Fibroblast of skin of right biceps (primary cell): ENCODE measurements at places on chromosomes 13 and 19.

- DNase-seq: no peak
Observed at GRCh38 chr13:71323266-71323665, 543.7 kb downstream of the DACH1 start.

DNA sequence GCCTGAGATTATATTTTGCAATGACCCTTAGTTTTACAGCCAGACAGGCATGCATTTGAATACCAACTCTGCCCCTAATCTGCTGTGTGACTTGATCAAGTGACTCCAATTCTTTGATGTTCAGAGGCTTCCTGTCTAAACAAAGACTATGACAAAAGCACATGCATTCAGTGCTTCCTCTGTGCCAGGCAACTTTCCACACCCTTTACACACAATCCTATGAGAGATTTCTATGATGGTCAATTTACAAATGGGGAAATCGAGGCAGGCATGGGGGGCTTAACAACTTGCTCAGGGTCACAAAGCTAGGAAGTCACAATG, 3.7 kb upstream of the LYPD3 start:
- no peak for DNase-seq

- no peak for DNase-seq
Observed at GRCh38 chr13:100826441-100826840, 151.8 kb upstream of the TMTC4 start.

GRCh38 chr13:42847891-42848663, 66.7 kb downstream of the FAM216B start:
- peak; percentile 98 for DNase-seq

DNA sequence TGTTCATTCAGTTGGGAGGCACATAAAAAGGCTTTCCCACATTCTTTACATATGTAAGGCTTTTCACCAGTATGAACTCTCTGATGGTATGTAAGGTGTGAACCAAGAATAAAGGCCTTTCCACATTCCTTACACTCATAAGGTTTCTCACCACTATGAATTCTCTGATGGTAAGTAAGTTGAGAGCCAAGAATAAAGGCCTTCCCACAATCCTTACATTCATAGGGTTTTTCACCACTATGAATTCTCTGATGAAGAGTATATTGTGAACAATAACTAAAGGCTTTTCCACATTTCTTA, 29.3 kb downstream of the ZNF571 start:
- DNase-seq: no peak

GRCh38 chr13:50323440-50324065, 308.3 kb downstream of the KCNRG start:
- peak; percentile 96 for DNase-seq

- DNase-seq: no peak
Observed at GRCh38 chr13:106744516-106744915, 176.6 kb upstream of the ARGLU1 start.

GRCh38 chr13:39324806-39325311, 278.1 kb downstream of the LHFPL6 start:
- DNase-seq: no peak

DNA sequence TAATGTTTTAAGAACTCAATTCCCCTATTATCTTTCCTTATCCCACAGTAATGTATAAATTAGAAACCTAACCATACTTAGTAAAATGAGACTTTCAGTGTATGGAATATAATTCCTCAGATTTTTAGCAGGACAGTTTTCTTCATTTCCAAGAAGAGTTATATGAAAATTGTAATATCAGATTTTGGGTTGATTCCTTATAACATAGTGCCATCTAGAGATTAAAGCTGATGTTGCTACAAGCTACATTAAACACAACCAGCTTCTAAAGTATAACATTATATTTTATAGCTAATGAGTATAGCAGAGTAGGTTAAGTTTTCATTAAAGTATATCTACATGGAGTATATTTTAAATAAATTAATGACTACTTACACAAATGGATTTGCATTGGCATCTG, 99.7 kb upstream of the MIR17HG start:
- DNase-seq: no peak

- no peak for DNase-seq
Observed at GRCh38 chr19:28586474-28586873, 626.5 kb downstream of the UQCRFS1 start.

DNA sequence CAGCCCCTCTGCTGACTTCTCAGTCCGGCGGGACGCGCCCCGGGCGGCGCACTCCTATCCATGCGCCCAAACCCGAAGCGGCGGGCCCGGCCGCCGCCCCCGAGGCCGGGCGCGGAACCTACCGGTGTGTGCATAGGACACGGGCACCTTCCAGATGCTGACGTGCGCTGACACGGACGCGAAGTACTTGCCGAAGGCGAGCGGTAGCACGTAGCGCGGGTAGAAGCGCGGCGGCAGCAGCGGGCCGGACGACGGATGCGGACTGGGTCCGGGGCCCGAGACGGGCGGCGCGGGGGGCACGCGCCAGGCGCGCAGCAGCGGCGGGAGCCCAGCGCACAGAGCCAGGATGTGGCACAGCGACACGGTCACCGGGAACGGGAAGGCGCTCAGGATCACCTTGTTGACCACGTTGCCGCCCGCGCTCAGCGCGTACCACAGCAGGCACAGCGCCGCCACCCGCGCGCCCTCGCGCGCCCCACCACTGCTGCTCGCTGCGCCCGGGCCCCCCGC, 338 bp downstream of the SLC35E1 start:
- no peak for DNase-seq

GRCh38 chr13:45751885-45752284, 49.8 kb downstream of the CBY2 start:
- DNase-seq: no peak

DNA sequence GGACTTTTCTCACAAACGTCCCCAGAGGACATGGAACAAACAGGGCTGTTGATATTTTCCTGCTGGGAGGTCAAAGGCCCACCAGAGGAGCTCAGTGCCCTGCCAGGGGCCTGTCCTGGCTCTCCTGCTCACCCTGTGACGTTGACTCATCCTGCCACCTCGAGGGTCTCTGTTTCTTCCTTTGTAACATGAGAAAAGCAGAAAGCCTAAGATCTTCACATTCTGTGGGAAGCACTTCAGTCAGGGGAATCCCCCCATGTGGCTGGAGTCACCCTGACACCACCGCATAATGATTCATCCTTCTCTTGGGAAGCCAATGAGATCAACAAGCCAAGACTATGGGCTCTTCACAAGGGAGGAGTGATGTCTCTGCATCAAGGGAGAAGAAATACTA, 147.9 kb downstream of the KATNAL1 start:
- DNase-seq: peak; percentile 87

GRCh38 chr13:73096173-73096572, 37.4 kb downstream of the KLF5 start:
- peak; percentile 61 for DNase-seq

GRCh38 chr19:11475861-11476260, 5.0 kb downstream of the ELAVL3 start:
- DNase-seq: no peak

DNA sequence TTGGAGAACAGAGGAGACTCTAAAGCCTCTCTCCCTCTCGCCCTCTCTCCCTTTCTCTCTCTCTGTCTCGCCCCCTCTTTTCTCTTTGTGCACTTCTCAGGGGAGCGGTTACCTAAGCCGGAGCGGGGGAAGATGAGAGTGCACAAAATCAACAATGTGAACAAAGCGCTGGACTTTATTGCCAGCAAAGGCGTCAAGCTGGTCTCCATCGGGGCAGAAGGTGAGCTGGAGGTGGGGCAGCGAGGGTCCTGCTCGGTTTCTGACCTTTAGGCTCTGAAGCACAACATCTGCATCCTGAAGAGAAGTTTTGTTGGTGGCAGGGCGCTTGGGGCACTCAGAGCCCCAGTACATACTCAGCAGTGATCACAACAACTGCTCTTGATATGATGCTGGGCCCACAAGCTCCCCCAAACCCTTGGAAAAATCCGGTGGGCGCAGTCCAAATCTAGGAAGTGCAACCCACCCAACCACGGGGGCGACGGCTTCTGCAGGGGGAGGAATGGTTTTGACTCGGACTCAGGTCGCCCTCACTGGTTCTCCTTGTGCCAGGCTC, 43.3 kb downstream of the CAPN12 start:
- DNase-seq: no peak

DNA sequence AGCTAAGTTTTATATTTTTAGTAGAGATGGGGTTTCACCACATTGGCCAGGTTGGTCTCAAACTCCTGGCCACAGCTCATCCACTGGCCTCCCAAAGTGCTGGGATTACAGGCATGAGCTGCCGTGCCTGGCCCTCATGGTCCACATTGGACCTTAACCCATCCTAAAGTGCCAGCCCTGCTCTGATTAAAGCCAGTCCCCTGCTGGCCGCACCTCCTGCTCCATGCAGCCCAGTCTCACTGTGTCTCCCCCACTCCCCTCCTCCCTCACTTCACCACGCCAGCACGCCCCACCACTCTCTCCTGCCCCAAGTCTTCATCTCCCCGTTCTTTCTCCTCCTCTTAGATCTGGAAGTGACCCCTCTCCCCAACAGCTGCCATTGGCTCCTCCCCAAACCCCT, 16.7 kb upstream of the SDHAF1 start:
- no peak for DNase-seq

- DNase-seq: no peak
Observed at GRCh38 chr13:101767131-101767530, 314.7 kb downstream of the ITGBL1 start.

GRCh38 chr13:33326246-33326645, 40.7 kb upstream of the STARD13 start:
- no peak for DNase-seq

GRCh38 chr13:112616586-112617362, 28.8 kb upstream of the TUBGCP3 start:
- DNase-seq: peak; percentile 33

- DNase-seq: no peak
Observed at GRCh38 chr19:1632462-1633268, 19.8 kb downstream of the TCF3 start.

DNA sequence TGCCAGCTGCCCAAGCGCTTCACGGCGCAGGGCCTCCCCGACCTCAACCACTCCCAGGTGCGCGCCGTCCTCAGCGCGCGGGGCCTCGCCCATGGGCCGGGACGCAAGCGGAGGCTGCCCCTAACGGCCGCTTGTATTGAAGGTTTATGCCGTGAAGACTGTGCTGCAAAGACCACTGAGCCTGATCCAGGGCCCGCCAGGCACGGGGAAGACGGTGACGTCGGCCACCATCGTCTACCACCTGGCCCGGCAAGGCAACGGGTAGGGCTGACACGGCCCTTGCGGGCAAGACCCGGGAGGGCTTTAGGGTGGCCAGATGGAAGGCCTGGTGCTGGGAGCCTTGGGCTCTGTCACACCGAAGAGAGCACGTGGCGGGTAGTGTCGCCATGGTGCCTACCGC, 23.2 kb downstream of the UPF1 start:
- no peak for DNase-seq
